ENCODE measurements at places on chromosomes 4 and X.

GRCh38 chr4:153593161-153593560 lies 90.9 kb upstream of the TLR2 start:
- no peak for DNase-seq

- DNase-seq = no peak
Observed at GRCh38 chr4:55763996-55764395, 55.6 kb upstream of the EXOC1L start.

GRCh38 chr4:52408471-52408870 lies 250.6 kb downstream of the USP46 start:
- DNase-seq = no peak

DNA sequence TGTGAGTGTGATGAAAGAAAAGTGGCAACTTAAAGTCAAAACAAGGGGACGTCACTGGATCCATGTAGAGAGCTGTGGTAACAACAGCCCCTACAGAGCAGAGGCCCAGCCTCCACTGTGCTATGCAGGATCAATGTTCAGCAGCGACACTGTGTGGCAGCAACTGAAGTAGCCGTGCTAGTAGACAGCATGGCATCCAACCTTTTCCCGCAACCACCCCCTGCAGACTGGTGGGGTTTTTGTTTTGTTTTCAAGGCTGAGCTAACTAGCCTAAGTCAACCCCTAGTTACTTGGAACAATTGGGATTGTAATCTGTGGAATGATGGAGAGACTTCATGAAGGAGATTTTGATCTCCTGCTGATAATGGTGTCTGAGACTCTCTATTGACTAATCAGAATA lies 44.4 kb upstream of the PPARGC1A start:
- no peak for DNase-seq

- DNase-seq = no peak
Observed at GRCh38 chr4:168577624-168578023, 80.8 kb downstream of the PALLD start.

- no peak for DNase-seq
Observed at GRCh38 chr4:114052227-114052626, 72.8 kb upstream of the ARSJ start.

DNA sequence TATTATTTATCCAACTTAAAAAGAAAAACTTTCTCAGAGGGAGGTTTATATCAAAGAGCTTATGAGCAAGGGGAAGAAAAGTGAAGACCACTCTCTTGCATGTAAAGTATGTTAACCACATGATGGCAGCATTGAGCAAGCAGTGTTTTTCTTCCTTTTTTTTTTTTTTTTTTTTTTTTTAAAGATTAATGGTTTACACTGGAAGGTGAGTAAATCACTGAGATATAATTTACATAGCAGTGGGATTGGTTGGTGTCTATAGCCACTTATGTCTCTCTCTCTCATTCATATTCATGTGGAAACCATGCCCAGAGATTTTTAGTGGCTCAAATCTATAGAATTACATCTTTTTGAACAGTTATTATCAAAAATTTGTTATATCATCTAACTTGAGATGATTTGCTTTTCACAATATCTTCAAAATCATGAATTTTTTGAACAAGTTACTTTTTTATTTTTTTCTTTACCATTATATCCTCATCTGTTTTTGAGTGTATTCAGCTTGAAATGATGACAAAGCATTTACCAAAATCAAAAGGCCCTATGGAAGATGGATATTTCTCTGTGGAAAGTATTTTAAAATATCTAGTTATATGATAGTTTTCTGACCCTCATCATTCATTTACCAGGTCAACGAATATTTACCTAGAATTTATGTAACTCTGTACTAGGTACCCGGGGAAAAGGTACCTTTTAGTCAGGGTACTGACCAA lies 31.6 kb downstream of the MTHFD2L start:
- no peak for DNase-seq

GRCh38 chr4:19945501-19945900 lies 306.2 kb upstream of the SLIT2 start:
- DNase-seq = no peak

GRCh38 chr4:184287697-184288255 lies 70.1 kb upstream of the ENPP6 start:
- DNase-seq = no peak

DNA sequence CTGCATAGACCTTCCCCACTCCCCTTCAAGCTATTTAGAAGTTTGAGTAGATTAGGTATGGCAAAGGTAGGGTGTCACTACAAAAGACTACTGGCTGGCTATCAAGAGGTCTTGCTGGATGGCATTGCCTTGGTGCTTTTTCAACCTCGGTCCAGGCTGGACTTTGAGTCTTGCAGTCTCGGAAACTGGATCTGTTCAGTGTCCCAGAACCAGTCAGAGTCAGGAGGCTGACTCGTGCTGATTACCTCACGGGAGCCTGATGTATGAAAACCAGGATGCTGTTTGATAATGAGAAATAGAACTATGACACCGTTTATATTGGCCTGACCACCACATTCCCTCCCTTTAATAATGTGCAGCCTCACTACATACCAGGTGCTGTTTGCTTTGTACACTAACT lies 2.7 kb upstream of the PHKA1 start:
- no peak for DNase-seq

GRCh38 chr4:98560321-98560720 lies 98.1 kb downstream of the TSPAN5 start:
- no peak for DNase-seq

DNA sequence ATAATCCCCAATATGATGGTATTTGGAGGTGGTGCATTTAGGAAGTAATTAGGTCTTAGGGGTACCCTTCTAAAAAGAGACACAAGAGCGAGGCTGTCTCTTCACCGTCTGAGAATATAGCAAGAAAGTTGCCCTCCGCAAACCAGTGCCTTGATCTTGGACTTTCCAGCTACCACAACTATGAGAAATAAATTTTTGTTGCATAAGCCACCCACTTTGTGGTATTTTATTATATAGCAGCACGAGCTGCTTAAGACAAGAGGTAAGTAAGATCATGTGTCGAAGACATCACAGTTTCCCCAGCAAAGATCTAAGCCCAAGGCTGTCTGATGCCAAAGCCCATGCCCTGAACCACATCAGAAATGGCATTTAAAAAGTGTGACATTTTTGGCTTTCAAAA lies 9.6 kb upstream of the EXOSC9 start:
- no peak for DNase-seq

DNA sequence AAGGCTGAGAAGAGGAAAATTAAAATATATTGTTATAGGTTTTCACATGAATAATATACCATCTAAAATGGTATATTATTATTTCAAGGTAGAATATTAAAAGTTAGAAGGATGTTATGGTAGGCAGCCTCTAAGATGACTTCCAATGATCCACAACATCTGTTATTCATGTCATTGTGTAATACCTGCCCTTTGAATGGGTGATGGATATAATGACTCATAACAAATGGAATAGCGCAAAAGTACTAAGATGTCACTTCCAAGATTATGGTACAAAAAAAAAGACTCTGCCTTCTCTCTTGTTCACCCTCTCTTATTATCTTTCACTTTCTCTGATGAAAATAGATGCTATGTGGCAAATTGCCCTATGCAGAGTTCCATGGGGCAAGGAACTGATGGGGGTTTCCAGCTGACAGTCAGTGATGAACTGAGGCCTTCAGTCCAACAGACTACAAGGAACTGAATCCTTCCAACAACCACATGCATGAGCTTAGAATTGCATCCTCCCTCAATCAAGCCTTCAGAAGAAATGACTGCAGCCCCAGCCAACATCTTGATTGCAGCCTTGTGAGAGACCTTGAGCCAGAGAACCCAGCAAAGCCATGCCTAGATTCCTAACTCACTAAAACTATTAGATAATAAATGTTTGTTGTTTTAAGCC lies 57.7 kb downstream of the HS6ST2 start:
- no peak for DNase-seq

GRCh38 chr4:146051728-146052391 lies 113.2 kb upstream of the ZNF827 start:
- no peak for DNase-seq

DNA sequence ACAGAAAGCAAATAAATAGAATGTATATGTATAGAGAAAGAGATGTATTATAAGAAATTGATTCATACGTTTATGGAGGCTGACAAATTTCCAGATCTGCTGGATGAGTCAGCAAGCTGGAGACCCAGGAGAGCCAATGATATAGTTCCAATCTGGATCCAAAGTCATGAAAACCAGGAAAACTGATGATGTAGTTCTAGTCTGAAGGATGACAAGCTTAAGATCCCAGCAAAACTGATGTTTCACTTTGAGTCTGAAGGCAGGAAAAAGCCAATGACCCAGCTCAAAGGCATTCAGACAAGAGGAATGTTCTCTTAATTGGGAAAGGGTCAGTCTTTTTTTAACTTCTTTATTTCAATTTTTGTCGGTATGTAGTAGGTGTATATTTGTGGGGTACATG lies 102.6 kb downstream of the LHFPL1 start:
- no peak for DNase-seq

- DNase-seq = no peak
Observed at GRCh38 chr4:141657550-141658250, 21.3 kb downstream of the IL15 start.

DNA sequence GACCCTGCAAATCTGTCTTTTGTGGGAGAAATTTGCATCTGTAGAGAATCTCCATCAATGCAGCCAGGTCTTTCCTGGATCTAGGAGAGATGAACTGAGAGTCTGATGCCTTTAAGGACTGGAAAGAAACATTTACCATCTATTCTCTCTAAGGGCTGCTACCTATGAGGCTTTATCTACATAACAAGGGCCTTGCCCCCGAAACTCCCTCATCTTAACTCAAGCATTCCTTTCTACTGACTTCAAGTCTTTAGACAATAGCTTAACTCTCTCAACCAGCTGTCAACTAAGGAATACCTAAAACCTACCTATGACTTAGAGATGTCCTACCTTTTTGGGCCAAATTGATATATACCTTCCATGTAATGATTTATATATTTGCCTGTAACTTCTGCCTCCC lies 32.1 kb downstream of the MAGEB17 start:
- DNase-seq = no peak

GRCh38 chr4:187335339-187335738 lies 611.7 kb upstream of the FAT1 start:
- no peak for DNase-seq

GRCh38 chr4:2008671-2008920 lies 178 bp downstream of the NELFA start:
- DNase-seq = no peak

GRCh38 chr4:180086480-180087190 lies 2156.6 kb upstream of the TENM3 start:
- no peak for DNase-seq

DNA sequence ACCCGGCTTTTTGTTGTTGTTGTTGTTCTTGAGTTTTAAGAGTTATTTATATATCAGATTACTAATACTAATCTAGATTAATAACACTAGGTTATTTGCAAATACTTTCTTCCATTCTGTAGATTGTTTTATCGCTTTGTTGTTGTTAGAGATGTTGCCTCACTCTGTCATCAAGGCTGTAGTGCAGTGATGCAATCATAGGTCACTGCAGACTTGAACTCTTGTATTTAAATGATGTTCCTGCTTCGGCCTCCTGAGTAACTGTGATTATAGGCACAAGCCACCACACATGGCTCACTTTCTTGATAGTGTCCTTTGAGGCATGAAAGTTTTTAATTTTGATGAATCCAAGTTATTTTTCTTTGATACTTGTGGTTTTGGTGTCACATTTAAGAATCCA lies 129.0 kb downstream of the VSIG4 start:
- DNase-seq = no peak

DNA sequence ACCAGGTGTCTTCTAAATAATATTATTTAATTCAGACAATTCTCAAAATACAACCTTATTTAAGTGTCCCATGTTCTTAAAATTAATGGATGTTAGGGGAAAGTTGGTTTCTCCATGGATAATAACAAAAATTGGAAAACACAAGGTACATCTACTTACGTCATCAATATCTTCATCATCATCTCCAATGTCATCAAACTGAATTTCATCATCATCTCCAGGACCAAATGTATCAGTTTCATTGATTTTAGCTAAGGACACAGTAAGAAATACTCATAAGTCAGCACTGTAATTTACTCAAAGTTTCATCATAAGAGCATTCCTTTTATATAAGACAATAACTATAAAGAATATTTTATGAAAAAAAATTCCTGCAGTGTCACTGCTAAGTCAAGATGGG lies 11.3 kb downstream of the EIF1AX start:
- DNase-seq = no peak

GRCh38 chr4:158605393-158605792 lies 66.3 kb downstream of the C4orf46 start:
- DNase-seq = no peak

DNA sequence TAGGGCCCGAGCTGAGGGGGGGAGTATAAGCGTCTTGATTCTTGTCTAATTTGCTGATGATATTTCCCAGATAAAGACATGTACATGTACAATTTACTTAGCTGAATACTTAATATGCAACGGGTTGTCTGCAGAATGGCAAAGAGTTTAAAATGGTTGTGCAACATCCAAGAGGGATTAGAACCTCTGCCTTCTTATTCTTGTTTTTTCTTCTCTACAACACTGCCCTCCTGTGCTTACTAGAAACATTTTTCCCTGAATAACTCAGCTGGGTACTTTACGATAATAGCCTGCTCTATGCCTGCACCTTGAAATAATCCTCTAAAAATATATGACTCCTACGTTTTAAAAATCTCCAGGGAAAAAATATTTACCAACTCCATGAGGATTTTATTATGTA lies 41.8 kb downstream of the INTS12 start:
- no peak for DNase-seq

DNA sequence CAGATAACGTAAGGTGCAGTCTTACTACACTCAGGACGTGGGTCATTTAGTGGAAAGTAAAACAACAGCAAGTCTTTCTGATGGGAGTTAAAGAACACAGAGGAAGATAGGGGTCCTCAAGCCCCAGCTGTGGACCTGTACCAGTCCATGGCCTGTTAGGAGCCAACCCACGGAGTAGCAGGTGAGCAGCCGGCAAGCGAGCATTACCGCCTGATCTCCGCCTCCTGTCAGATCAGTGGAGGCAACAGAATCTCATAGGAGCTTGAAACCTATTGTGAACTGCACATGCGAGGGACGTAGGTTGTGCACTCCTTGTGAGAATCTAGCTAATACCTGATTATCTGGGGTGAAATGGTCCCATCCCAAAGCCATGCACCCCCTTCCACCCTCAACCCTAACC lies 1180.8 kb downstream of the FSTL5 start:
- DNase-seq = no peak

DNA sequence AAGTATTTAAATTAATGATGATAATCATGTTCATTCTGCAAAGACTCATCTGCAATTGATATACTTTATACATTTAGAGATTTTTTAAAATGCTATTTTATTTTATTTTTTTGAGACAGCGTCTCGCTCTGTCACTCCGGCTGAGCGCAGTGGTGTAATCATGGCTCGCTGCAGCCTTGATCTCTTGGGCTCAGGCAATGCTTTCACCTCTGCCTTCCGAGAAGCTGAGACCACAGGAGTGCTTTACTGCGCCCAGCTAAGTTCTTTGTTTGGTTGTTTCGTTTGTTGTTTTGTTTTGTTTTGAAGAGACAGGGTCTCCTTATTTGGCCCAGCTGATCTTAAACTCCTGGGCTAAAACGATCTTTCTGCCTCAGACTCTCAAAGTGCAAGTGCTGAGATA lies 1541.0 kb downstream of the PCDH7 start:
- no peak for DNase-seq

DNA sequence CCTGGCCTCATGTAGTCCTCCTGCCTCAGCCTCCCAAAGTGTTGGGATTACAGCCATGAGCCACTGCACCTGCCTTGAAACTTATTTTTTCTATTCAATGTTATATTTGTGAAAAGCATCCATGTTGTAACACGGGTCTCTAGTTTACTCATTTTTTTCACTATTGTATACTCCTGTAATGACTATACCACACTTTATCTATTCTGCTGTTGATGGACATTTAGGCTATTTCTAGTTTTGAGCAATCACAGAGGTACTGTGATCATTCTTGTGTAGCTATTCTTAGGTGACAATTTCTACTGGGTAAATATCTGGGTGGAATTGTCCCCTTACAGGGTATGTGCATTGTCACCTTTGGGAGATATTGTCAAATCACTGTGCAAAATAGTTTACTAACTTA lies 3.6 kb downstream of the DRP2 start:
- no peak for DNase-seq

All from stimulated activated CD8-positive, alpha-beta memory T cell treated with anti-CD3 and anti-CD28 coated beads, Interleukin-2, amount 100 ng/mL, for 1 hour (primary cell).